ENCODE measurements at places on chromosomes 1 and 21.

GRCh38 chr1:18883636-18884418, 18.5 kb downstream of the ALDH4A1 start:
- DNase-seq: peak; percentile 74

GRCh38 chr1:45348966-45349677, 8.9 kb upstream of the MUTYH start:
- DNase-seq: no peak

- no peak for DNase-seq
Measured at GRCh38 chr21:15823486-15824150, 93.8 kb downstream of the USP25 start.

DNA sequence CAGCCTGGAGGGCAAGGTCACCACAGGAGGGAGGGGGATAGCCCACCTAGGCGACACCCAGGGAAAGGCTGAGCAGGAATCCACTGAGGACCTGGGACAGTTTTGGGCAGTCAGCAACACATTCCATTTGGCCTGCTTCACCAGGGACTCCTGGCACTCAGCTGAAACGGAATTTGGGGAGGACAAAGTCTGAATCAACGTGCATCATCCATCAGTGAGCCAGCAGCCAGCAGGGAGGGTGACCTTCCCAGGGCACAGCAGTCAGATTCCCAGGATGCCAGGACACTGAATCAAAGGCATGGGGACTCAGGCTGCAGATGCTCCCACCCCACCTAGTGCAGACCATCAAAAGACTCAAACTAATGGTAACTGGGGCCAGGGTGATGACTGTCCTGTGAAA, 4.6 kb downstream of the SH3BP5L start:
- DNase-seq: no peak

- no peak for DNase-seq
Measured at GRCh38 chr1:117142200-117142599, 20.7 kb upstream of the TRIM45 start.

DNA sequence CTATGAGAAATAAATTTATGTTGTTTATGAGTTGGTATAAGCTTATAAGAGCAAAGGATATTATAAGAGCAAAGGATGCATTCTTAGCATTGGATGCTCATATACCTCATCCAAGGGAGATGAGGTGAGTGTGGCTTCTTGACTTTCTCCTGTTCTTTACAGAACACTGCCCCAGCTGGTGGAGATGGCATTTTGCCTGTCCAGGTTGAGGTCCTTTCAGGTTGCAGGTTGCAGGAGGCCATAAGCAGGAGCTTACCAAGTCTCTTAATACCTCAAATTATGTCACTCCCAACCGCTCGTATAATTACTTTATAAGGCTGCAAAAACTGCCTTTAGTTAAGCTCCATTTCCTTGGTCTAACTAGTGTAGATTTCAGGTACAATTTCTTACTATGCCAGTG, 66.7 kb downstream of the RPE65 start:
- DNase-seq: no peak

GRCh38 chr1:27045973-27046558, 33.4 kb upstream of the TENT5B start:
- peak; percentile 59 for DNase-seq

DNA sequence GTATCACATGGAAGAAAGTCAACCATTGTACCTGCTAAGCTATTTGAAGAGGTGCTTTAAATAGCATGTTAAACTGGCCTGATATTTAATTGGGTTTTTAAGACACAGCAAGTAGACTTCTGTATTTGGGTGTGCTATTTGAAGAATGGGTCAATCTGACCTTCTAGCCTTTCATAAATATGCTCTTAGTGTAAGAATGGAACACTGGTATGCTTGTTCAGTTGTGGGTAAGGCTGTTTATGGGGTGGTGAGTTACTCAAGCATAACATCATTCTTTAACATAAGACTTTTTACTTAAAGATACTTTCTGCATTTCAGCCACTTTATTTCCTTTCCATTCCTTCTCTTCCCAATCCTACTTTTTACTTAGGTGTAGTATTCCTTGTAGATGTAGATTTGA, 21.4 kb downstream of the AHCYL1 start:
- no peak for DNase-seq

DNA sequence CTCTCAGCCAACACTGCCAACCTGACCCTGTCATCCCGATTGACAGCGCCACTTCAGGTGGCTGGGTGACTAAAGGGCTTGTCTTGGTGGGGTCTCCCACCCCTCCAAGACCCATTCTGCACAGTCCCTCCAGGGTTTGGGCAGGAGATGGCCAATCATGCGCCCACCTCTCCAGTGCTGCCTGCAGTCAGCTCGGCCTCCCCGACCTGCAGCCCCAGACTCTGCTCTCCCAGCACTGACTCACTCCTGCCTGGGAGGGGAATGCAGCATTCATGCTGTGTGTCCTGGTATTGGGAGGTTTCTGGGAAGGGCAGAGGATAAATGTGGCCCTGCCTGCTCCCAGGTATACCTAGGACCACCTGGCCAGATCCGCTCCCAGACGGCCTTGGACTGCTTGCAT, 9.7 kb downstream of the TMEM81 start:
- no peak for DNase-seq

DNA sequence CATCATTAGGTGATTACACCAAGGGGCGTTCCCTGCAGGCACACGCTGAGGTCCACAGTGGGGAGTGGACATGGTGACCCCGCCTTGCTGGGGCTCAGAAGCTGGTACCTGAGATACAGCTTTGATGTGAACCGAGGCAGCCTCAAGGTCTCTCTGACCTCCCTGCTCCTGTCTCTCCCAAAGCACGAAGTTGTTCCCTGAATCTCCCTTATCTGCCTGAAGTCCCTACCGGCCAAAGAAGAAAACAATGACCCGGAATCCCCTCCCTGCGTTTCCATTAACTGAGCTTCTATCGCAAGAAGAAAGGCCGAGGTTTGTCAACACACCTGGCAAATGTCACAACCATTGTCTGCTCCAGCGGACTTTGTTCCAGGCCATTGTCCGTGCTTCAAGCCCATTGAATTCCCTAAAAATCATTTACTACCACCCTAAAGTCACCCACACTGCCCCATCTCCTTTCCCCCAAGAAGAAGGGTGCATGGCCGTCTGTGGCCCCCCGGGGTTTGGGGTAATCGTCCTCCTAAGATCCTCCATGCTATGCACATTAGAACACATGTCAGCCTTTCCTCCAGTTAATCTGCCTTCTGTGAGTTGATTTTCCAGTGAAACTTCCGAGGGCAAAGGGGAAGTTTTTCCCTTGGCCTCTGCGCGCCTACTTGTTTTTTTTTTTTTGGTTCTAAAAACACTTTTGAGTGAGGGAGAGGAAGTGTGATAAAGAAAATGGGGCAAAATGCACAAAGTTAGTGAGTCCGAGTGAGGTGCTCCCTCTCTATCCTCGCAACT, 48.1 kb upstream of the COL18A1 start:
- no peak for DNase-seq

DNA sequence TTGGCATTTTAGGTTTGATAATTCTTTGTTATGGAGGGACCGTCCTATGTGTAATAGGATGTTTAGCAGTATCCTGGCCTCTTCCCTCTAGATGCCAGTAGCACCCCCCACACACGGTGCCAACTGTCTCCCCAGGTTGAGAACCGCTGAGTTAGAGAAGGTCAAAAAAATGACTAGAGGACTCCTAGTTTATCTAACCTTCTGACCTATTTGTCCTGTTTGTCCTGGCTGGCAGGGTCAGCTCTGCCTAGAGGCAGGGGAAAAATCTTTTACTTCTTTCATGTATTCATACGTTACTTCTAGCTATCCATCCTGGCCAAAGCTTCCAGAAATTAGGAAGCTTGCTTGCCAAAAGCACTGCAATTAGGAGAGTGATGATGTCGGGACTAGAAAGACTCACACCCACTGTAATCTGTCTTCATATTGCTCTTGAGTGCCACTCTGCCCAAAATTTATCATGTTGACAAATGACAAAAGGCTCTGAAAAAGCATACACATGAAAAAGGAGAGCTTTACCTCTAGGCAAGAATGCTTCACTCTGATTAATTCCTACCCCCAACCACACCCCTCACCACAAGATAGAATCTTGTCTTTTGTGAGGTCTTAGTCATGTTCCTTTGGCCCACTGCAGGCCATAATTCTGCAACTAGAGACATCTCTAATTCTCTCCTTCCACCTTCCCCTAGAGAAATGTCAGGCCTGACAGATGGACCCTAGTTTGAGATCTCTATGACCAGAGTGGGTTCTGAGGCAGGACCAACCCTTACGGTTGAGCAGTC, 14.4 kb upstream of the AKR1A1 start:
- no peak for DNase-seq

GRCh38 chr1:78079580-78079979, 33.8 kb downstream of the GIPC2 start:
- no peak for DNase-seq

GRCh38 chr1:112397841-112398240, 1.8 kb downstream of the CTTNBP2NL start:
- no peak for DNase-seq

DNA sequence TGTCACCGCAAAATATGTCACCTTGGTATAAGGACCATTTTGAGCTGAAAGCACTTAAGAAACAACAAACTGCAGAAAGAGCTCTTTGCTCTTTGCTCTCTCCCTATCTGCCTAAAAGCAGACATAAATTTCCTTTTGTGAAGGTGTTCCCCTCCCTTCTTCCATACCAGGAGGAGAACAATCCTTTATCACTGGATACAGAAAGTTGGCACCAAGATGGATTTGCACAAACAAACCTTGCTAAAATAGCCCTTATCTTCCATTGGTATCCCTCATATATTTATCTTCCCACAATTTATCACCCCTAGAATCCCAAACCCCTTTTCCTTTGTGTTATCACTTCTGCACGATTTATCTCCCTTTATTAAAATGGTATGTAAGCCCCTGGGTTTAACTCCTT, 51.4 kb downstream of the DPYD start:
- DNase-seq: no peak

- DNase-seq: no peak
Measured at GRCh38 chr1:98704474-98704873, 43.0 kb downstream of the SNX7 start.

GRCh38 chr1:31257213-31257612, 17.5 kb upstream of the NKAIN1 start:
- no peak for DNase-seq

GRCh38 chr1:23574265-23574754, 15.0 kb upstream of the ID3 start:
- DNase-seq: no peak

DNA sequence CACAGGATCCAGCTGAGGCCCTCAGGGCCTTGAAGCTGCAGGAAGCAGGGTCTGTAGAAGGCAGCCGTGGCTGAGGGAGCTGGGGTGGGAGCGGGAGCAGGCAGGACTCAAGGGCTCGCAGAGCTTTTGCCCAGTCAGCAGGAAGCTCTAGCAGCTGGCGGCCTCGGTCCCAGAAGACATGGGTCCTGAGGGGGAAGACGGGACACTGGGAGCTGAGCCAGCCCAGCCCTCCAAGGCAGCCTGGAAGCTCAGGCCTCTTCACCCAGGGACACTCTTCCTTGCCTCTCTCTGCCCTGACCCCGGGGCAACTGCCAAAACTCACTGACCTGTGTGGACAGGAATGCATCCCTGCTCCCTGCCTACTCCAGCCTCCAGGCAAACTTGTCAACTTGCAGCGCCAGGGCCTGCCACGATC, 8.9 kb downstream of the ADGRB2 start:
- DNase-seq: no peak

- DNase-seq: no peak
Measured at GRCh38 chr1:77064246-77064645, 155.0 kb downstream of the PIGK start.

DNA sequence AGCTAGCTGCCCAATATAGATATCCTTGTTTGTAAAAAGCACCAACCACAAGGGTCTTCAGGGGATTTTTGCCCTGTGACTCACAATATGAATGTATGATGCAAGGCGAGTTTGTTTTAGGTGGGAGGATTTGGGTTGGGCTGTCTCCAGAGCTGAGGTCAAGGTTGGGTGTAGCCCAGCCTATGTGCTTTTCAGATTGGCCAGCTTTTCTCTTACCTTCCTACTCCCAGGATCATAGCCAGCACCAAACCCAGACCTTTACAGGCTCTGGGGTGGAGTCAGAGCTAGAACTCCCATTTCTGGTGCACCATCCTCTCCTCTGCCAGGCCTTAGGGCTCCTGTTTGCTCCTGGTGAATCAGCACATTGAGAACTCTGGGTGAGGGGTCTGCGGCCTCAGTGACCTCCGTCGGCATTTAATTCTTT, 55.6 kb upstream of the GCLM start:
- no peak for DNase-seq

DNA sequence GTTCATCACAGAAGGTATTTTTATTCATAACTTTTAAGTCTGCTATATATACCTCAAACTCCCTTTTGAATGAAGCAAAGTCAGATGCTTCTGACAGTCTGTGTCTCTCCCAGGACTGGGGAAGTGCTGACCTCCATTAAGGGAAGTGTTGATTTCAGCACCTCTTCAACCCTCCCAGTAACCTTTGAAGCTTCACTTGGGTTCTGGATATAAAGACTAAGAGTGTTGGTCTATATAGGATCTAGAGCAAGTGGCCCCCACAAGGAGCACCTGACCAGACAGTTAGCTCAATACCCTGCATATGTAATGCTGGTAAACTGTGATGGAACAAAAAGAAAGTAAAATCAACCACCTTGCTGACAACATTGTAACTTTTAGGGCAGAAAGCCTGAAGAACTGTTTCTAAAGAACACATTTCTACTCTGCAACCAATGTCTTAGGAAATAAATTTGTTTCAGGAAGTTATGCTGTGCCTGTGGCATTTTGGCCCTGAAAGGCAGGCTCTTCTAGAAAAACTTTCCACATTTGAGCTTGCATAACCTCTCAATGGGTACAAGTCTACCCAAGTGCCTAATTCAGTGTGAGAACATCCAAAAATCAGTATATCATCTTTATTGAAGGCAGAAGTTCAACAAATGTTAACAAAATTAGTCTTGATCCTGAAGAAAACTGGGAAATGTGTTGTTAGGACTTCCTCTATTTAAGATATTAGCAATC, 865 bp upstream of the PTPN22 start:
- DNase-seq: no peak

GRCh38 chr1:63891060-63891690, 117.4 kb downstream of the ROR1 start:
- no peak for DNase-seq

GRCh38 chr21:45460011-45460565, 55.1 kb downstream of the COL18A1 start:
- no peak for DNase-seq

- no peak for DNase-seq
Measured at GRCh38 chr1:32780628-32781234, 36.4 kb downstream of the YARS1 start.

DNA sequence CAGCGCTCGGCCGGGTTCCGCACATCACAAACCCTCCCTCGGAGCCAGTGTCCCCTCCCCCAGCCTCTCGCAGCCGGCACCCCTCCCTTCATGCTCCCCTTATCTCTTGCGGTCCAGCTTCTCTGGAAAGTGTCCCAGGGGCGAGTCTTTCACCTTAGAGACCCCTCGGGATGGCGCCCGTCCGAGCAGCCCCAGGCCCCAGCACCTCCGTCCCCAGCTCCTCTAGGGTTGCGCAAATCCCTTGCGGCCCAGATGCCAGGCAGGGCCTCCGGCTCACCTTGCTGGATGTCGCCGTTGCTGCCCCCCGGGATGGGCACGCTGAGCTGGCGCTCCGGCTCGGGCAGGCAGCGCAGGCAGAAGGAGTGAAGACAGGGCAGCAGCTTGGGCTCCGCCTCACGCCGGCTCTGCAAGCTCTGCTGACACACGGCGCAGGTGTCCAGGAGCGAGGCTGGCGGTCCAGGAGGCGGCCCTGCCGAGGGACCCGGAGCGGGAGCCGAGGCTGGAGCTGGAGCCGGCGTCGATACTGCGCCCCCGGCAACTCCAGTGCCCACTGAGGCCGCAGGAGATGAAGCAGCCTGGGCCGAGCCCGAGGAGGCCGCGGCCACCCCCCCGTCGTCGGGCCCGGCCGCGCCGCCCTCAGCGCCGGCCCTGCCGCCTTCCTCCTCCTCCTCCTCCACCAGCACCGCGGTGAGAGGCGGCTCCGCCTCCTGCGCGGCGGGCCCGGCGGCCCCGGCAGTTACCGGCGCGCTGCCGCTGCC, 550 bp downstream of the TRIM33 start:
- peak; percentile 24 for DNase-seq
